ENCODE measurements at places on chromosomes 11 and 22.

- H3K36me3 ChIP-seq: no peaks in the 10 kb centered on the region
- H3K27ac ChIP-seq: no peak overlapping the region
- no peak for DNase-seq
- no peaks in the 10 kb centered on the region for H3K4me1 ChIP-seq
- peak overlapping the region; percentile 19 for H3K4me3 ChIP-seq
- H3K27me3 ChIP-seq: no peaks in the 10 kb centered on the region
Measured at GRCh38 chr22:23786261-23786710, 480 bp upstream of the SMARCB1 start.

DNA sequence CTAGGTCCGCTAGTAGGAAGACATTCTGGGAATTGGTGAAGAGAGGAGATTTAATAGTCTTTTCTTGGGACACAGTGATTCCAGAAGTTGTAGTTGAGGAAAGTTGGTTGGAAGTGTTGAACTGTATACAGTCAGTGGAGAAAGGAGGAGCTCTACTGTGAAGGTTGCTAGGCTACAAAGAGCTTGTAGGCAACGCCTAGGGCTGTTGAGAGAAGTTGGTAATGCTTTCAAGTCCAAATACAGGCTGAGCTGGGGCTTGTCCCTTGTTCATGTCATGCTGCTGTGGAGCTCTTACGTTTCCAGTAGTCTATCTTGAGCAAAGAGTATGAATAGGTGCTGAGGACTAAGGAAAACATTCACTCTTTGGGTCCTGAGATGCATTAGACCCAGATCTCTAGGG, 1.1 kb downstream of the TBCEL start:
- no peak for DNase-seq
- H3K4me1 ChIP-seq: 0 out of 2 replicates have a peak, but pooled peaks cover 3% of the 10 kb centered on the region
- H3K4me3 ChIP-seq: peak overlapping the region; percentile 62
- no peaks in the 10 kb centered on the region for H3K36me3 ChIP-seq
- no peaks in the 10 kb centered on the region for H3K27me3 ChIP-seq

DNA sequence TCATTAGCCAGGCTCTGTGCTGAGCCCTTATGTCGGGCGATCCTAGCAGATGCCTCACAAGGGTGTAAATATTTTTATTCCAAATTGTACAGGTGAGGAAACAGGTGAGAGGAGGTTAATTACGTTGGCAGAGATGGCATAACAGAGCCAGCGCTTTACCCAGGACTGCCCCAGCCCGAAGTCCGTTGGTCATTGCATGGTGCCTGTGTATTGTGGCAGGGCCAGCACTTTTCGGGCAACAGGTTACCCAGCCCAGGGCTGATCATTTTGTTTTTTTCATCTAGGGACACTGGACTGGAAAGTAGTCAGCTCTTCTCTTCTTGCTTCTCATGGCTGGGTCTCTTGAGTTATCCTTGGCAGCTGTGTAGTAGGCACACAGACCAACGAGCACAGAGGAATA, 202.2 kb upstream of the NAV2 start:
- H3K27me3 ChIP-seq: no peaks in the 10 kb centered on the region
- H3K36me3 ChIP-seq: no peaks in the 10 kb centered on the region
- H3K4me1 ChIP-seq: no peaks in the 10 kb centered on the region
- H3K27ac ChIP-seq: no peak overlapping the region
- H3K4me3 ChIP-seq: no peak overlapping the region
- no peak for DNase-seq

DNA sequence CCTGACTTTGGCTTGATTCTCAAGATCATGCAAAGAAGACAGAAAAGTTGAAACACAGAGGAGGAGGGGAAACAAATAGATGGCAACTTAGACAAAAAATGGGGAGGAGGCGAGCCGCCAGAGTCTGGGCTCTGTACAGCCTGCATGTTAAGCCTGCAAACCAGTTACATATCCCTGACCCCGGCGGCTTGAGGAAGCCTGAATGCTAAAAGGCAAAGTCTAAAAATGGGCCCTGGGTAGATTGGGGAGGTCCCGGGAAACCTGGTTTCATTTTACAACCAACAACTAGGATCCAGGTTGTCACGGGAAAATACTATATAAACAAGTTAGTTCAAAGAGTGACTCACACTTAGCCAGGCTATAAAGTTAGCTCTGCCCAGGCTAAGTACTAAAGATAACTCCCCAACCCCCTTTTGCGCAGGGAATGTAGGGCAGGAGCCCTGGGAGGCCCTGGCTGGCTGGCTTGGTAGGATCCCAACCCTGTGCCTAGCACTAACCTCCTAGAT, 18.8 kb upstream of the ZBTB16 start:
- no peaks in the 10 kb centered on the region for H3K36me3 ChIP-seq
- no peaks in the 10 kb centered on the region for H3K27me3 ChIP-seq
- H3K4me3 ChIP-seq: no peak overlapping the region

- no peak for DNase-seq
- H3K4me3 ChIP-seq: no peak overlapping the region
- no peaks in the 10 kb centered on the region for H3K36me3 ChIP-seq
- H3K4me1 ChIP-seq: no peaks in the 10 kb centered on the region
Measured at GRCh38 chr11:6856871-6857270, 6.0 kb upstream of the OR10A2 start.
